ENCODE measurements at places on chromosomes 5 and 9. TPM values are rescaled to one million over a fixed set of nuclear protein-coding genes. Genes with fewer than 3 reads are reported as not detected.

DNA sequence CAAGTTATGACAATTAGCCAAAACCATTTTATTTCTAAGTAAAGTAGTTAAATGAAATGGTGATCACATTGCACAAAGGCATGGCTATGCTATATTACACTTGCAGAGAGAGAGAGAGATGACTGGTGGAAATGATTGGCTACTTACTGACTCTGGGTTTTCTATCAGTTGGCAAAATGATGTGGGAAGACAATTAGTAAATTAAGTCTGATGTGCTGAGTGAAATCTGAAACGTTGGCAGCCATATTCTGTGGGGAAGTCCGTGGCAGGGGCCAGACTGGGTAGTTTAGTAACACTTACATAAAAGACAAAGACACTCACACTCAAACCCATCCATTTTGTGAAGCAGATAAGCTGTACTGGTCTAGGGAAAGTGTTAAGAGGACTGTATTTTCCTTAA is 61.6 kb downstream of the ANXA1 start:
- no peak for DNase-seq

GRCh38 chr5:148969291-148969690 is 93.6 kb downstream of the SH3TC2 start:
- no peak for DNase-seq

DNA sequence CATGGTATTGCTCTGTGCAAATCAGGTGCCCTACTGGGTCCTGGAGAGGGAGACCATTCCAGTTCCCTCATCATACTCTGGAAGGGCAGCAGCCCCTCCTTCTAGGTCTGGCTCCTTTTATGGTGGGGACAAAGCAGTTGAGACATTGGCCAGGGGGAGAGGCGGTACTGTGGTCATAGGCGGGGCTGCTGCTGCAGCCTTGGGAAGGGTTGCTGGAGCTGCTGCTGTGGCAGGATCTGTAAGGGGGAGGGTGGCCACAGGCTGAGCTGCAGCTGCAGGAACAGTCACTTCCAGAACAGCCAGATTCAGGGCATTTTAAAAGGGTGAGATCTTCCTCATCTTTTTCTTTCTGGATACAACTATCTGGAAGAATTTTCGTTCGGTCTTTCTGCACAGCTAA is 233.0 kb upstream of the SGCD start:
- DNase-seq = no peak

DNA sequence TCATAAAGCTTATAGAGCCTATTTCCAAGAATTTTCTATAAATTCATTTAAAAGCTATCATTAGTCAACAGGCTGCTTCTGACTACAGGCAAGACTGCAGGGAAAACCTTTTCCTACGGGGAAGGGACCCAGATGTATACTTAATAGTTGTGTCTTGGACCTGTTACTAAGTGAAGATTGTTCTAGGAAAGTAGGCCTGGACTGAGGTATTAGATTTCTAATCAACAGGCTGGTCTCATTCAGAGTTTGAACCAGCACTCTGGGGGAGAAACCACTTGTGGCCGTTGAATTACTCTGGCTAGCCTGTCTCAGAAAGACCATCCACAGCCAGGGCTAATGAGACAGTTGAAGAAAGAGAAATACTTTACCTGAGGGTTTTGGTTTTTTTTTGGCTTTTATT is 60.0 kb downstream of the IL6ST start:
- no peak for DNase-seq

- DNase-seq = no peak
These were observed at the start of gene HSPB3 for GRCh38 chr5:54455413-54456157. TSS of gene HSPB3 (plus strand) at chr5:54455699. CDS start at chr5:54455790, 91 bp downstream.

GRCh38 chr5:62722360-62722759 is 143.7 kb downstream of the LRRC70 start:
- no peak for DNase-seq

DNA sequence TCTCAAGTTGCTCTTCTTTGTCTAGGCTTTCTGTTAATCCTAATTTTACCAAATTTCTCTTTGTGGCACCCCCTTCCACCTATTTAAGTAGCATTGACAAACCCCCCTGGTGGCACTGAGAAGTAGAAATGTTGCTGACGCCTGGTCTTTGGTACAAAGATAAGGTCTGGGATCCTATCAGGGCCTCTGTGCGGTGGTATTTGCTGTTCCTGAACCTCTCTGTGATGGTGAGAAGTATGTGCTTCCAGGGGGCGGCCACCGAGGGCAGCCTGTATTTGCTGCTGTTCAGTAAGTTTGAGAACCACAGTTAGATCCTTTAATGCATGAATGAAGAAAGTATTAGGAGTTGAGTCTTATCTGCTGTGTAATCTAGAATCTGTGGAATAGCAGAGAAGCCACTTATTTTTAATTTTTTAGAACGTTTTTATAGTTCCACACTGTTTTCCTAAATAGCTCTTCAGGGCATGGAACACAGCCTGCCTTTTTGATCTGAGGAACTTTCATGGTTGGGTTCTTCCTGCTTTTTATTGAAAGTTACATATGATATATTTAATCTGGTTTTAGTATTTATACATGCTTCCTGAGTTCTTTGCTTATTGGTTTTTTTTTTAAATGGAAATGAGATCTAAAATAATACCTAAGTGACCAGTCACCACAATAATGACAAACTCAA is 124.2 kb downstream of the TRIO start:
- DNase-seq = no peak

DNA sequence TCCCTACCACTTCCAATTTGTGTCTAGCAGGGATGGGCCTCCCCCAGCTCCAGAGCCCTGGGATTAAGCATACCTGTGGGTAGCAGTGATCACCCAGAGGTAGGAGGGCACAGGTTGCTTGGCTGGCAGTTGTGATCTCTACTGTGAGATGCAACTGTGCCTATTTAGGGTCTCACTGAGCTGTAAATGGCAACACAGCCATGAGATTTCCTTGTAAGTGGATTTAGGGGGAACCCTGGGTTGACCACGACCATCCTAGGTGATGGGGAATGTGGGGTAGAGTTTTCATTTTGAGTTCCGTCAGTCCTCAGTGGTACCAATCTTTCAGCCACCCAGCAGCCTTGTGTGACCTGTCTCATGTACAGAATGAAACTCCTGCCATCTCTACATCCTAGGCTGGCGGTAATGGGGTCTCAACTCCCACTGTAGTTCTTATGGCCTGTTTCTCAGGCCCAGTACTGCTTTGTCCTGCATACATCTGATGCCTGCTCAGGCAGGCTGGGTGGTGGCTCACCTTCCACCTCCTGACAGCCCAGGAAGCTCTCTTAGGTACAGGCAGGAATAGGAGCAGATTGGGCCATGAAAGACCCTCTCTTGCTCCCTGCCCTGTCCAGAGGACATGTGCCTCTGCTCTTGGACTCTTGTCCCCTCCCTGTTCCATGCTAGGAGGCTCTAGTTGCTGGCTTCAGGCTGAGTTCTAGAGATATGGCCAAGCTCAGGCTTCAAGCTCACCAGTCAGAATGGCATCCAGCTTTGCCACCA is 8.1 kb downstream of the HNRNPAB start:
- DNase-seq = no peak

- DNase-seq = no peak
These were observed 191.0 kb downstream of the ESM1 start for GRCh38 chr5:54794135-54794975.

GRCh38 chr9:73168298-73168934 is 16.8 kb downstream of the ANXA1 start:
- no peak for DNase-seq

DNA sequence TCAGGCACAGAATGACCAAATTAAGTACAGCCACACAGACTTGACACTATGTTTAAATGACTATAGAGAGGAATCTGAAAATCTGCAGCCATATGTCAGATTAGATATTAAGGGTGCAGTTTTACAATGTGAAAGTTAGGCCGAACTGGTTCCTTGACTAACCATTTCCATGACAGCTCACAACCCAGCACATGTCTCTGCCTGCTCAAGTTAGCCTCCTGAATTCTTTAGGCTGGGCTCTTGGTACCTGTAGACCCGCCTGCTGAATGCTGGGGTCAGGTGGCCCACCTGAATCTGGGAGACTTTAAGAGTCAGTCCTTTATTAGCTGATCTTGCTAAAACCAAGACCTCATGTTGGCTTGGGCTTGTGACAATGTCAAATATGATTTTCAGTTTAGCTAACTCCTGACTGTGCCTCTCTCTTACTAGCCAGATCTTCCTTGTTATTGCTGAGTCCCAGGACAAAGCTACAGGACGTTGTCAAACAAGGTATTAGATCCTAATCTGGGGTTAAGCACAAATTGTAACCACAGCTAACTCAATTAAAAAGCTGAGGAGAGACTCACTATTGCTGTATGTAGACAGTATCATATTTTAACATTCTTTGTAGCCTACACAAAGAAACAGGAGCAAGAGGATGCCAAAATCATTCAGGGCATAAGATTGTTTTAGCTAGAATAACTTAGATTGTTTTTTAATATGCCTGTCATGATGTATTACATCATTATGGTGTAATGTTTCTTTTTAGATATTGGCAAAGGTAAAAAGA is 490.9 kb downstream of the SEMA5A start:
- DNase-seq = no peak

DNA sequence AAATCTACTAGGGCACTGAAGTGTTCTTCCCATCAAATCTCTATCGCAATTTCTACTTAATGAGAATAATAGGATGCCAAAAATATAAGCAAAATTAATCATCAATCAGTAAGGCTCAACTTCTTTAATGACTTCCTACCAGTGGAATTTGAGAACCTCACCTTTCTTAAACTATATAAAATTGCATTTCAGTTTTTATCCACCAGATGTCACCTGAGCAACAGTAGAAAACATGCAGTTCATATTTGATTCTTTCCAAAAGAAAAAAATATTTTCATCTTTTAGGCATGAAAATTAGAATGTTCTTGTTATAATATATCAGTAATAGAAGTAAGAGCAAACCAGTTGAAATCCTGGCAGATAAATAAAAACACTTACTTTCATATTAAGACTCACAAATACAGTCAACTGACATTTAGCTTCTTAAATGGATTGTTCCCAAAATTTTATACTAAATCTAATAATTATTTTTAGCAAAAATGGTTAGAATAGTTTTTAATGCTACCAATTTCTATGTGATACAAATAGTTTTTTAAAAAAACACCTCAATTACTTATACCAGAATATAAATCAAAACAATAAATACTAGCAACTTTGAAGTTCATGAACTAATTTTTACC is 13.4 kb upstream of the CCDC112 start:
- DNase-seq = no peak

DNA sequence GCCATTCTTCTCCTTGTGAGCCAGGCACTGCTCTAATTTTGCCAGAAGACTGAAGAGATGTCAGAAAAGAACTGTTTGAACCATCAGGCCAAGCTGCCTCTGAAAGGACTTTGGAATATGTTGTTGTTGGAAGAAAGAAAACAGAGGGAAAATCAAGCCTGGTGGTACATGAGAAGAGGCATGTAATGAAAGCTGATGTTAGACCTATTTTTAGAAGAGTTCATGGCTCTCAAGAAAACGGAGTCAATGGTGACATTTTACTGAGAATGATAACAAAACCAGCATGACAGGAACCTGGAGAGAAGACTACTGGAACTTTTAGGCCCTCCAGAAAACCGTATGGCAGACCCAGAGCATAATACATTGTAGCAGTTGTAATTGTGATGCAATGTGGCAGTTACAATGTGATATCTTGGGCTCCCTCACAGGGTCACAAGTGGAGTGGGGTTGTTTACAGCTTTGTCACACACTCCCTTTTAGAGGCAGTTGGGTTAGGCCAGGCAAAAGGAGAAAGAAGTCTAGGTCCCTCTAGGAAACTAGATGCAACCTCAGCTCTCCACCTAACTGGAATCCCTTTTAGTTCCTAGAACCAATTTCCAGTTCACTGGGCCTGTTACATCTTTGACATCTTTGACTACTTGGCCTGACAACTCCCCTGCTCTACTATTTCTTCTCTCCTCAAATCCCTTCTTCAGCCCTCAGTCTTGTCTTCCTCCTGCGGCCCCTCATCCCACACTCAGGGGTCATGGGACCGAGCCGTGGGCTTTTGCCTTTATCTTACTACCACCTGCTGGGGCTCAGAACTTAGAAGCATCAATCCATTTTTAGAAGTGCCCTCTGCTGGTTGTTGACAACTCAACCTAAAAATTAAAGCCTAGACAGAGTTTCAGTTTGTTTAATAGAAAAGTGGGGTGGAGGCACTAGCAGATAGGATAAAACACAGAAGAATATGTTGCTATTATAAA is 61.2 kb upstream of the JAK2 start:
- DNase-seq = peak; percentile 37

DNA sequence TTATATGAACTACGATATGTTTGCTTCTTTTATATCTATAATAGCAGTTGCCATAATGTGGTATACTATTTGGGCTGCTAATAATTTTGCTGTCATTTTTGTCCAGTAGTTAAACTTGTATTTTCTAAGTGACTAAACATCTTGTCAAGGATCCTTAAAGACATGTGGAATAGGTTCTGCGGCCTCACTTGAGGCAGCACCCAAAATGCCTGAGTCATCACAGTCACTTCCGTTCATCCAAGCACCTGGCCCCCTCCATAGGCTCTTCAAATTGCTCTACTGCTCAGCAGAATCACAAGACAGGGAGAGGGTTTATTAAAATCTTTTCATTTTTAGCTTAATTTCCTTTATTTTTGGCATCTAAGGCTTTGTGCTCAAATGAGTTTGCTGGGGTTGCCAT is 259.1 kb downstream of the AOPEP start:
- DNase-seq = no peak

GRCh38 chr5:91222482-91222881 is 160.6 kb downstream of the ARRDC3 start:
- DNase-seq = no peak

GRCh38 chr5:145854651-145855258 is 18.1 kb downstream of the GRXCR2 start:
- DNase-seq = no peak

DNA sequence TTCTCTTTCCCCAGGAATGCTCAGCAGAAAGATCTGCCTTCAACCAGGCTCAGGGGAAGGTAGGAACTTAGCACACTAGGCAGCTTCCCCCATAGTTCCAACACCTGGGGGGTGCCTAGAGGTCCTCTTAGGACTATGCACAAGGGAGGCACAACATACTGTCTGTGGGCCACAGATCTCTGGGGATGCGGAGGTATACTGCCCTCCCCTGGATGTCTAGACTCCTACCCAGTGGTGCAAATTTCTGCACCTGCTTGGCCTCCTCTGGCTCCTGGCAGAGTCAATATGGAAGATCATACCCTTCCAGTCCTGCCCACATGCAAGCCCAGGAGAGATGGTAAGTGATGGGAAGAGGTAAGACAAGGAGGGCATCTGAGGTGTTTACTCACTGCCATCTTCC is 247.5 kb upstream of the DAPK1 start:
- DNase-seq = no peak

DNA sequence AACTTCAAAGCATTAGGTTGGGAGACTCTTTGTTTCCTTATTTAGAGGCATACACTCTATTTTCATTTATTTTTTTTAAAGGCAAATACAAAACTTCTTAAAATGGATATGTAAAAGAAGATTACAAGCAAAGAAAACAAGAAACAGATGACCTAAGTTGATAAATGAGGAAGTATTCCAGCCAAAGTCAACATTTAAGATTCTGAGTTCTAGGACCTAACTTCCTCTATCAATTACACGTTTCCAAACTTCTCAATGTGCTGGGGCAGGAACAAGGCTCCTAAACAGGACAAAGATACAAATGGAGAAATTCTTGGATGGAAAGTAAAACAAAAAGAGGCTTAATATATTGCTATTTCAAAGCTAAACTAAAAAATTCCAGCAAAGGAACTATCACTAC is 89.5 kb downstream of the TLE1 start:
- no peak for DNase-seq

The SOX30 gene
- total RNA-seq = not detected

The NCS1 gene
- total RNA-seq = 1.1 TPM

The AK1 gene
- total RNA-seq = 54.6 TPM

The COL5A1 gene
- total RNA-seq = 0.86 TPM

The PCA3 gene
- total RNA-seq = not detected

The LURAP1L gene
- total RNA-seq = not detected
